T1000 (cell line): ENCODE measurements at places on chromosomes 11 and 22.
A peak's percentile ranks its signal among the peaks of the same experiment; 100 is the strongest.

- no peak for DNase-seq
These were observed 26.0 kb downstream of the IL10RA start for GRCh38 chr11:118012083-118012669.

GRCh38 chr11:61113201-61113600, 10.9 kb downstream of the CD5 start:
- DNase-seq: no peak

DNA sequence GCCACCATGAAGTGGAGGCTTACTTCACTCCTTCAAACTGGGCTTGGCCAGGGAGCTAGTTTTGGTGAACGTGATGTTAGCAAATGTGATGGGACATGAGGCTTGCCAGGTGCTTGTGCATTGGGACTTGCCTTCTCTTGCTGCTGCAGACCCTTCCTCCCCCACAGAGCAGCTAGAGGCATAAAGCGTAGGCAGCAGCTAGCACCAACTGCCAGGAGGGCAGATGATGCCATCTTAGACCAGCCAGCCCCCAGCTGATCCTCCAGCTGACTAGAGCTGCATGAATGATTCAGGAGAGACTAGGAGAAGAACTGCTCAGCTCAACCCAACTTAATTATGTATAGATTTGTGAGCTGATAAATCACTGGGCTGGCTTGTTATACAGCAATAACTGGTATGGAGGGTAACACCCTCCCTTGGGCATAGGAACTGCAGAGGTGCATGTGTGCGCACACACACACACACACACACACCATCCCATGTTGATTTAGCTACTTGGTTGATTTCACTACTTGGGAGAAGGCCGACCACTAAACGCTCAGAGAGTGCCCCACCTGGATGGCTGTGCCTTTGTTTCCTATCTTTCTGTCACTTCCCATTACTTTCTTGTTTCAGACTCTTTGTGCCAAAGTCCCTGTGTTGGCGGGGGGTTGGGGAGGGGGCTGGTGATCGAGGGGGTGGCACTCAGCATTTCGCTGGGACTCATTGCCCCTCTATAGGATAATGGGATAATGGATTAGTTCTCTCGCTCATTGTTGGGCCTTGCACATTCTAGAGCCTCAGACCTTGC, 202.8 kb downstream of the ADAMTS15 start:
- DNase-seq: no peak

DNA sequence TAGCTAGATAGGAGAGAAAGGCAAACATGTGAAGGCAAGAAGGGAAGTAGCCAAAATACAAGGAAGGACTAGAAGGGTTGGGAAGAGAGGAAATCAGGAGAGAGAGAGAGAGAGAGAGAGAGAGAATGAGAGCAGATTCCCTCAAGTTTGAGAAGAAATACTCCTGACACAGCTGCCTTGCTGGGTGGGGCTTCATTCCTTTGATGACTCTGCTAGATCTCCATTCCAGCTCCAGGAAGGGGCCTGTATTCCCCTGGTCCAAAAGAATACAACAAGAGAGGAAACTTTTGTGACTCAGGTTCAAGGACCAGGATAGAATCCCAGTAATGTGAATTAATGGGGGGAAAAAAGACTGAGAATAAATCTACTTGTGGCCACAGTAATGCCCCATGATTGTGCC, 62.9 kb upstream of the SPON1 start:
- no peak for DNase-seq

GRCh38 chr11:68010090-68011041, at the start of gene ALDH3B1:
Gene ALDH3B1 (plus strand): TSS chr11:68010327. CDS start chr11:68015298, 4,971 bp downstream.
- DNase-seq: peak; percentile 85

DNA sequence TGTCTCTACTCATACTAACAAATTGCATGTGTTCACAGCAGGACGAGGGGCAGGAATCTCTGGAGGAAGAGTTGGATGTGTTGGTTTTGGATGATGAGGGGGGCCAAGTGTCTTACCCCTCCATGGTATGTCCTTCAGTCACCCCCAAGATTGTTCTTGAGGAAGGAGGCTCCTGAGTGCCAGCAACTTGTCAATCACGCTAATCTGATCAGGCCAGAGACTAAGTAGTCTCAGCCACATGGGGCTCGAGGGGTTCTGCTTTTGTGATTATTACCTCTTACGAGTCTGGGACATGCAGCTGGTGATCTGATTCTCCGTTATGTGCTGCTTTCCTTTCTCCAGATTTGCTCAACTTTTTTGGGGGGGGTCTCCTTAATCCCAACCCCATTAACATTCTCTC, 54.3 kb downstream of the CTNND1 start:
- no peak for DNase-seq

- no peak for DNase-seq
These were observed 2.5 kb downstream of the OR6X1 start for GRCh38 chr11:123751781-123752180.

DNA sequence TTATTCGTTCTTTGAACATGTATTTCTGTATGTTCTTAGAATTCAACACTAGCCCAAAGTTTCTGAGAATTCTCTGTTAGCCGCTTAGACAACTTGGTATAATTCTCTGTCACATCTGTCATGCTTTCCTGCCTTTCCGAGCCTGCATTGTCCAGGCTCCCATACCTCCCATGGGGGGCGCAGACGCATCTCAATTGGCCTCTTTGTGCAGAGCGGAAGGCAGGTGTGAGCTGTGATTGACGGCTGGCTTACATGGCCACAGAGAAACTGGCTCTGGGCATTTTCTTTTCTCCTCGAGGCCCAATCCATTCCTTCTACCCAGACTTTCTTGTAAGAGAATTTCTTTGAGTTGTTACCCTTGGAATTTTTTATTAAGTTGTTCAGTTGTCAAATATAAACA, 132.7 kb upstream of the SESN3 start:
- no peak for DNase-seq

DNA sequence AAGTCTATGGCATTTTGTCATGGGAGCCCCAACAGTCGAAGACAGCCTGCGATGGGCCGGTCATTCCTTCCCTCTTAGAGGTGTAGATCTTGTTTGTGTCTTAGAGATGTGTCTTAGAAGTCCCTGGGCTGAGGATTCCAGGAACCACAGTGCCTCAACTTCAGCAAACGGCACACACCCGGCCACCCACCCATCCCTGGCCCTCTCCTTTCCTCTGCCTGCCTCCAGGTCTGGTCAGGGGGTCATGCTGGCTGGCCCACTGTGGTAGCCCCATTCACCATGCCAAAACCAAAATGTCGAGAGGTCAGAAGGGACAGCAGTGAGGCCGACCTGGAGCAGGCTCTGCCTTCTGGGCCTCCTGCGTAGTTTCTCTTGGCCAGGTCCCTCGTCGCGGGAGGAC, 857.9 kb downstream of the TBC1D22A start:
- no peak for DNase-seq

- DNase-seq: no peak
These were observed 82.2 kb downstream of the PHF21B start for GRCh38 chr22:44927463-44928135.

DNA sequence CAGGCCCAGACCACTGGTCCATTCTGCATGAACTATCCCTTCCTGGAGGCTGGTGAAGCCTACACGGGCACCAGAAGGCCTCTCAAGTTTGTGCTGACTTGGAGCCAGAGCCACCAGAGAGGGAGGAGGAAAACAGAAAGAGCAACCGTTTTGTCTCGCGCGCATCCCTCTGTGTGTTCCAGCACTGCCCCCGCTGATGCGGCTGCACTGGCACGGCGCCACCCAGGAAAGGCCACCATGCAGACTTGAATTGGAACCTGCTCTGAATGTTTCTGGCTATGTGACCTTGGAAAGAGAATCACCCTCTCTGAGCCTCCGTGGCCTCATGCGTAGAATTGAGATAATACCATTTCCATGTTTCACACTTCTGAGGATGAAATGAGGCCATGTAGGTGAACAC, 7.4 kb upstream of the ACRV1 start:
- DNase-seq: no peak

GRCh38 chr11:66181632-66182315, 86.7 kb upstream of the RAB1B start:
- DNase-seq: no peak

GRCh38 chr22:37065180-37065579, 13.6 kb downstream of the KCTD17 start:
- DNase-seq: no peak

DNA sequence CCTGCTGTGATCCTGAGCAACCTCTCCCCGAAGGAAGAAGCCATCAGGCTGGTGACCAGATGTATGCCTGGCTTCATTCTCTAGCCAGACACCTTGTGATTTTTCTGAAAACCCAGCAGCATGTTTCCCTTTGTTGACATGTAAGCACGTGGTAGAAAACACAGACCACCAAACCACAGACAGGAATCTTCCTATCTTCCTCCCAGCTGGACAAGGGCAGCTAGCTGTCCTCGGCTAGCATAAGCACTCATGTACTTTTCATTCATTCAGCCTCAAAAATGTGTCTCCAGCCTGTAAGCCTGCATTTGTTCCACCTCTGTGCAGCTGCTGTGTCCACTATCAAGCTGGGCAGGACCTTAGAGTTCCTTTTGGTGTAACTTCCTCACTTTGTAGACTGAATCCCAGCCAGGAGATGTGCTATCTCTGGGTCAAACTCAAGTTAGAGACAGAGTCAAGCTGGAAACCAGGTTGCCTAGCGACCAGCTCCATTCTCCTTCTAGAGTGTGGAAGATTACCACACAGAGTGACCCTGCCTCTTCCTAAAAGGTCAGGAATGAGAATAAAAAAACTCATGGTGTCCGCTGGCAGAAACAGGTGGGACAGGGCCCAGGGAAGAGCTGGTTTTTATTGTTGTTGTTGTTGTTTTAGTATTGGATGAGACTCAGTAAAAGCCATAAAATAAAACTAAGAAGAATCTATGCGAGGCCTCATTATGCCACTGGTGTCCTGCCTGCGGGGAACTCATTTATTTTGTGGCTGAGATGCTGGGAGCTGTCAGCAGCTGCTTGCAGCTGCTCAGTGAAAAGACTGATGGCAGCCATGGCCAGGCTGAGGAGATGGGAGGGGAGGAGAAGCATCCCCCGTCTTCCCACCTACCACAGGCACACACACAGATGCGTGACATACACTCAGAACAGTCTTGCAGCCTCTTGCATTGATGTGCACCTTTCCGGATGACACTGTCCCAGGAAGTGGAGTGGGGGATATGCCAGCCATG, 7.4 kb upstream of the CLMP start:
- no peak for DNase-seq

DNA sequence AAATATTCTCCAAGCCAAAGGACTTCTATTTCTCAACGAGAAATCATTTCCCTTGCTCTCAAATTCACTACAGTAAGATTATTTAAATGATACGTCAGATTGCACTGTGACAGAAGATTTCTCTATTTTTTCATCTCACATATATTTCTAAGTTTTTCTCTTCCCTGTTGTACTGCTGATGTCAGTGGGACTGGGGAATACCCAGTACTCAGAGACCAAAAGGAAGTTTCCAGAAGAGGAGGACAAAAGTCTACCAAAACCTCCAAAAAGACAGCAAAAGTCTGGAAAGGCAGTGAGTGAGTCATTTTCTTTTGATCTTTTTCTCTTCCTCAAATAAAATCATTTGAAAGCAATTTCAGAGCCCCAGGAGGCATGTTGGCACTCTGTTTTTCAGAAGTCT, 149.8 kb upstream of the PITPNB start:
- no peak for DNase-seq

DNA sequence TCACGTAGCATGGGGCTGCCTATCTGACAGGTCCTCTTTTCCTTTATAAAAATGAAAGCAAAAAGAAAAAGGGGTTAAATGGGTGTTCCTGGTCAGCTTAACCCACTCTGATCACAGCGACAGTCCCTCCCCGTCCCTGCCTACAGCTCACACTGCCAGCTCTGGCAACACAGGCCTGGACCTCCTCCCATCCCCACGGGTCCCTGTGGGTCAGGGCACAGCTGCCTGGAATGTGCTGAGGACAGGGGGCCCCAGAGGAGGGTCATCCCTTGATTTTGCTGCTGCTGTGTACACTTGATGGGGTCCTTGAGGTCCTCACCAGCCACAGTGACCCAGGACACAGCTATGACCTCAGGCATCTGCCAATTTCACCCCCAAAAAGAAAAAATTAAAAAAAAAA, 29.6 kb upstream of the CYP2D6 start:
- no peak for DNase-seq

- DNase-seq: no peak
These were observed 54.4 kb downstream of the IGLL5 start for GRCh38 chr22:22941831-22942510.

GRCh38 chr11:69104856-69105395, 50.8 kb upstream of the SMIM38 start:
- DNase-seq: no peak

GRCh38 chr11:120839846-120840402, 184.0 kb upstream of the TBCEL start:
- DNase-seq: no peak

DNA sequence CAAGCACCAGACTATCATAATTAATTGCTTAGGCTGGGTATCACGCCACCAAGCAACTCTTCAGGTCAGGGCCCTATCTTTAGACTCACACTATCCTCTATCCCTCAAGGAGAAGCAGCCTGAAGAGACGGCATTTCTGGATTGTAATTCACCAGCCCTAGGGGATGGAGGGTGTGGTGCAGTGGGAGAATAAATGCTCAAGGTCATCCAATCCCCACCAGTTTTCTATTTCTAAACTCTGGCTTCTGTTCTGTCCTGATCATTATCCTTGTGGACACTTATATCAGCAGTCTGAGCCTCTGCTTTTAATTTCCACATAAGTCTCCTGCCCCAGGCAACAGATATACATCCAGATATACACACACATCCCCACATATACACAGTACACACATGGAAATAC, 13.1 kb upstream of the SIK2 start:
- DNase-seq: no peak

- no peak for DNase-seq
These were observed 754.0 kb upstream of the FAT3 start for GRCh38 chr11:91470656-91471055.

GRCh38 chr11:123796226-123796625, 9.9 kb downstream of the OR6M1 start:
- DNase-seq: no peak
